ENCODE measurements at places on chromosomes 16 and 17.

DNA sequence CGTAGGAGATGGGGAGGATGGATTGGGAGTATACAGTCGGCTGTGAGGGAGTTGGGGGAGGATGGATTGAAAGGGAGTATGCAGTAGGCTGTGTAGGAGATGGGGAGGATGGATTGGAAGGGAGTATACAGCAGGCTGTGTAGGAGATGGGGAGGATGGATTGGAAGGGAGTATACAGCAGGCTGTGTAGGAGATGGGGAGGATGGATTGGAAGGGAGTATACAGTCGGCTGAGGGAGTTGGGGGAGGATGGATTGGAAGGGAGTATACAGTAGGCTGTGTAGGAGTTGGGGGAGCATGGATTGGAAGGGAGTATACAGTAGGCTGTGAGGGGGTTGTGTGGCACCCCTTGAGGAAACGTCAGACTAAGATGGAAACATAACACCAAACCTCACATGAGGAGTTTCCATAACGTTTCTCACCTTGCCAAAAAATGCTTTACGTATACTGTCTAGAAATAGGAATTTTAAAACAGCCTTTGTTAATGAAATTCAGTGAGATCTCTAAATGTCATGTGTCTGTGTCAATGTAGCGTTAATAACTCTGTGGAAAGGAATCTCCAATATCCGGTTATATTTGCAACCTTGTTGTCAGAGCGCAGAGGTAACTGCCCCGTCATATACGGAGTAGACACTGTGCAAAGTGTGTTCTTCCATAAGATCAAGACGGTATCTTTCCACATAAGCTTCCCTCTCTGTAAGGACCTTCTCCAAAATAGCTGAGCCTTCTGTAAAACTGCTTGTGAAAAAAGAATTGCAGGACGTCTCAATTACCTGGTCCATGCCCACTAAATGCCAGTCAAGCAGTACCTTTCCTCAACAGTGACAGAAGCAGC is 6.3 kb upstream of the VPS53 start:
- no peak for DNase-seq

DNA sequence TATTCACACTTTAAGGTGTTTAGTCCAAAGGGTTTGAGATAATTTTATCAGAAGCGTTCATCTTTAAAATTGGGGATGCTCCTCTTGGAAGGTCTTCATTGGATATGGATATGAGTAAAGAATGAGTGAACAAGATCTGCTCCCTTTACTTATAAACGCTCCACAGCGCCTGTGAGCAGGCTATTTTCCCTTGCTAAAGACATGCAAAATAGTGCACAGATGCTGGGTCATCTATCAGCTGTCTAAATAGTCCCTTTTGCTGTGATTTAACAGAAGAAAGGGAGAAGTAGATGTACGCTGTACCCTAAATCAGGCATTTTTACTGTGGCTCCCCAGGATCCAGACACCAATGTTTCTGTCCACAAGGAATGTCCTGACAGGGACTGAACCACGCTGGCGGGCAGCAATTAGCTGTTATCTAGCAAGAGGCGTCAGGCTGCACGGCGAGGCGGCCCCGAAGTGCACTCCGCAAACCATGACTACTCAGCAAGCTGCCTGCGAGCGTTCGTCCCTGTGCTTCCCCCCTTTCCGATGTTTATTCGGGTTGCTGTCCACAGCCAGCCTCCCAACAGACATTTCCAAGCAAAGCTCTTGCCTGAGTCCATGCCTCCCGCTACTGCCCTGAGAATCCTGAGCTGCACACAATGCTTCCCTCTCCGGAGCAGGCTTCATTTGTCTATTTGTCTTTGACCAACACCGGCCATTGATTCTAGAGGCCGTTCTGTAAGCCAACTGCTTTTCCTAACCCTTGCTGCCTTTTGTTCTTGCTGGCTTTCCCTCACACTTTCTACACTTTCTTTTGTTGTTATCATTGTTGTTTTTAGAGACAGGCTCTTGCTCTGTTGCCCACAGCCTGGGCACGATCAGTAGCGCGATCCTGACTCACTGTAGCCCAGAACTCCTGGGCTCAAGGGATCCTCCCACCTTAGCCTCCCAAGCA is 55.7 kb upstream of the CNEP1R1 start:
- peak; percentile 64 for DNase-seq

GRCh38 chr16:19757026-19757425 is 39.0 kb downstream of the IQCK start:
- DNase-seq = no peak

- DNase-seq = no peak
Measured at GRCh38 chr16:69201291-69201690, 14.3 kb downstream of the SNTB2 start.

GRCh38 chr16:4316108-4316863 is 419 bp downstream of the GLIS2 start:
- DNase-seq = no peak

DNA sequence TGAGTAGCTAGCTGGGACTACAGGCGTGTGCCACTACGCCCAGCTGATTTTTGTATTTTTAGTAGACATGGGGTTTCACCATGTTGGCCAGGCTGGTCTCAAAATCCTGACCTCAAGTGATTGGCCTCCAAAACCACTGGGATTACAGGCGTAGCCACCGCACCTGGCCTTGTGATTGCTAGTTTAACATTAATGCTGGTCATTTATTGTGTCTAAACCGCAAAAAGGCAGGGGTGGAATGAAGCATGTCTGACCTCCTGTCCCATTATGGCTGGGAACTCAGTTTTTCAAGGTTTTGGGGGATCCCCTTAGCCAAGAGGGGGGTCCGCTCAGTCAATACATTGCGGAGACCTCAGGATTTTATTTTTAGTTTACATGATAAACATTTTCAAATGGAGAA is 10.7 kb upstream of the CNGB1 start:
- DNase-seq = no peak

- DNase-seq = peak; percentile 97
Measured at GRCh38 chr16:71845639-71846430, at the start of gene ATXN1L. TSS of gene ATXN1L (plus strand) at chr16:71845976. CDS start at chr16:71849741, 3,765 bp downstream.

- DNase-seq = no peak
Measured at GRCh38 chr16:27483088-27483437, 66.7 kb downstream of the GTF3C1 start.

DNA sequence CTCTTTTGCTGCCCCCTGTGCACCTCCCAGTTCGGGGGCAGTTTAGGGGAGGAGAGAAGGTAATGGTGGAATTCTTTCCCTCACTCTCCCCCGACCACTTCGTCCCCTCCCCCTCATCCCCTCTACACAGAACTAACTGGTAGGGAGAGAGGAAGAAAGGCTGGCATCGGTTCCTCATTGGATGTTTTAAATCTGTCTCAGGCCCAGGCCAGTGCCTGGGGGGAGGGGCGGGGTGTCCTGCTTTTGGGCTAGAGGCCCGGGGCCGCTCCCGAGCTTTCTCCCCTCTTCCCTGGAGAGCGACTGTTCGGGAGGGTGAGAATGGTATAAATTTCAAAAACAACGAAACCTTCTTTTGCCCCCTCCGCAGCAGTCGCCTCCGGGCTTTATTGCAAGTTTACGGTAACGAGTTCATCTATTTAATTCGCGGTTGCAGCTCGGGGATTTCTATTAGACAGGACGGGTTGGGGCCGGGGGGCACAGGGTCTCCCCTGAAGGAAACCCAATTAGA is at the start of gene PRAC2:
Gene PRAC2 (plus strand): TSS at position 271 of the 508 bp plus-strand sequence. CDS start 1,226 bp downstream, outside the sequence.
- no peak for DNase-seq
